NCI-H1930 (cell line): ENCODE measurements at places on chromosomes 5 and 9.

GRCh38 chr9:22160221-22160620 lies 151.1 kb upstream of the CDKN2B start:
- DNase-seq, result no peak

DNA sequence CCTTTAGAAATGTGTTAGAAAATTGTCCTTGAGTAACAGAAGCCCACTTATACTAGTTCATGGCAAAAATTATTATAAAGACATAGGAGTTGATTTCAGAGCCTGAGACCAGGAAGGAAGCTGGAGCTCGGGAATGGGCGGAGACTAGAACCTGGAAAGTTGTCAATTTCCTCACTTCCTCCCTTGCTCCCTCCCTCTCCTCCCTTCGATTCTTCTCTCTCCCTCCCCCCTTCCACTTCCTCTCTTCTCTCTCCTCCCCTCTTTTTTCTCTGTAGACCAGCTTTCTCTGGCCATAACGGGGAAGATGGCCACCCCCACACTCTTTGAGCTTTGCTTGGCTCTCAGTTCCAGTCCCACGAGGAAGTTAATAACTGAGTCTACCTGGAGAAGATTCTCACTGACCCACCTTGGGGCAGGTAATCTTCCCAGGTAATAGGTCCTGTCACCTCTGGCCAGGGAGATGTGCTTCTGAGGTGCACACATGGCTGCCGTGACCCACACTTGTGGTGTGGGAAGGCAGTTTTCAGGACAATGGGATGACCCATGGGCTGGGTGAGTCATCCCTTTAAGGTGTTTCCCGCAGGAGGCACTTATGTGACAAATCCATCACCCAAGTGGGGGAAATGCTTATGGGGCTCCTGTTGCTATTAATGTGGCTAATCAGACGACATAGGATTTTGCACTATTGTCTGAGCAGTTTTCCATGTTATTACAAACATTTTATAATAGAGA lies 78.7 kb downstream of the HSPA4 start:
- no peak for DNase-seq

DNA sequence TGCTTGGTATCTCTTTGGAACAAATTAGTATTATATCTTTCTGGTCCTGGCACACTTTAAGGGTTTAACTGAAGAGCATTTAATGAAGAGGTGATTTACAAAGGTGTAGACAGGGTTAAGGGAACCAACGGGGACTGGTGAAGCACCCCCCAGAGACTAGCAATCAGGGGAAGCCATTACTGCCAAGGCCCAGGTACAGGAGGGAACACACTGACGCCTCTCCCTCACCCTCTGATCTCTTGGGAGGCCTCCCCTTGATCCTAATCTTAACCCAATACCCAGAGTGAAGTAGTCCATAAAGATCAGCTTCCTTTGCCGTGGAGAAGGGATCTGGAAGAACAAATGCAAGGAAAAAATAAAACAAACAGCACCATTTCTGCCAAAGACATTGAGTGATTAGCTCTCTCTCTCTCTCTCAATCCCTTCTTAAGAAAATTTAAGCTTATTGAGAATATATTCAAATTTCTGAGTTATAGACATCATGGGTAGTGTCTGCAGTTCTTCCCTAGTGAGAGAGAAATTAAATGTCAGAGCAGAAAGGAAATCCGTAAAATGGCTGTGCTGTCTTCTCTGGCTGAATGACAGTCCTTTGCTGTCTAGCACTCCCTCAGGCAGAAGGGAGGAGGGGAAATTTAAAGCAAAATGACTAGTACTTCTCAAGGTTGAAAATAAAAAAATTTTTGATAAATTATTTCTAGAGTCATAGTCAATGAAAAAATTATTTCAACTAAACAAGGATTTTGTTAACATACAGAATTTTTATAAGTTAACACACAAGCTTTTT lies 20.0 kb downstream of the F2R start:
- no peak for DNase-seq

GRCh38 chr5:142871363-142872193 lies 101.4 kb downstream of the ARHGAP26 start:
- no peak for DNase-seq

GRCh38 chr9:89457376-89457855 lies 40.5 kb downstream of the SEMA4D start:
- no peak for DNase-seq
